ENCODE measurements at places on chromosomes 1 and 21.

- DNase-seq = no peak
These were observed 71.3 kb upstream of the CNTN2 start for GRCh38 chr1:204971517-204972336.

DNA sequence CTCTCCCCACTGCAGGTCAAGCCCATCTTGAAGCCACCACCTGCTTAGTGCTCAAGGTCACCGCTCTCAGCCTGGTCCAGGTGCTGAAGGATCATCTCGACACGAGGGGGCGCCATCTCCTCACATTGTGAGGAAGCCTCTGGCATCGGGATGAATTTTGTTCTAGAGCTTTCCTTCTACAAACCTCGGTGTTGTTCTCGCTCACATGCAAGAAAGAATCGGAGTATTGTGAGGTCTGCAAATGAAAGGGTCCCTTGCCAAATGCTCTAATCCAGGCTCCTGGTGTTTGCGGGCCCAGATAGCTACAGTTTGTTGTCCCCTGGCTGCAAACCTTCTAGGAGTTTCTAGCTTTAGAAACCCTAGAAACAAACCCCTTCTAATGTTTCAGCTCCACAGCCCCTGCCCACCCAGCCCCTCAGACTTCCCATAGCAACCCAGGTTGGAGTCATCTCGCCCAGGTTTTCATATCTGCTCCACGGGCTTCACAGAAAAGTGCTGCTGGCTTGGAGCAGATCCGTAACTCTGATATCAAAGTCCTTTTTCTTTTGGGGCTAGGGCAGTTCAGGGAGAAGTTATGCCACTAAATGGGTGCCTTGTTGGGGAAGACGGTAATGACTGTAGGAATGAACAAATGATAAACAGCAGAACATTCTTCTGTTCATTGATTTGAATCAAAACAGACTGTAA is 8.6 kb upstream of the ATP5PO start:
- DNase-seq = peak; percentile 13

GRCh38 chr21:44919913-44920693 is 596 bp downstream of the ITGB2 start:
- no peak for DNase-seq

DNA sequence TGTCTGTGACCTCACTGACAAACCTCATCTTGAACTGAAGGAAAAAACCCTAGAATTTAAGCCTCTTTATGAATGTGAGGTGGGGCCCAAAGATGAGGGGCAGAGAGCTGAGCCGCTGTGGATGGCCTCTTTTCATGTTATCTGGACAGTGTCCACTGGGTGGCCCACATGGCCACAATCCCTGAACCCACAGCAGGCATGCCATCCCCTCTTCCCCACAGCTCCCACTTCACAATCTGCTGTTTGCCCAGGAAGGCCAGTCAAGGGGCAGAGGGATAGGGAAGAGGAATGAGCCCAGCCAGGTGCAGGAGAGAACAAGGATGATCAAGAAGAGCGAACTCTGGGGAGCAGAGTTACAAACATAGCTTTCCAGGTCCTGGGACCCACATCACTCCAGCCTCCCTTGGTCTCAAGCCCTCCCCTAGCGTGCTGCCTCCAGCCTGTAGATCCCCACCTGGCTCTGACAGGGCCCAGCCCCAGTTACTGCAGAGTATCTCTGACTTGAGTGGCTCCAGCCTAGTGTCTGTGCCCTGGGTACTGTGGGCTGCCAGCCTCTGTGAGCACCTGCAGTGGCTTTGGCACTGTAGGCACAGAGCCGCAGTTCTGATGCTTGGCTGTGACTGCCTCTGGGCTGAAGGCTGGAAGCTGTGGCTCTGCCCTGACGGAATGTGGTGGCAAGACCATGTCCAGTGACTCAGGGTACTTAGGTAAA is 1.9 kb upstream of the SLFNL1 start:
- no peak for DNase-seq

- no peak for DNase-seq
These were observed 219.6 kb downstream of the PDE4B start for GRCh38 chr1:66012106-66012784.

DNA sequence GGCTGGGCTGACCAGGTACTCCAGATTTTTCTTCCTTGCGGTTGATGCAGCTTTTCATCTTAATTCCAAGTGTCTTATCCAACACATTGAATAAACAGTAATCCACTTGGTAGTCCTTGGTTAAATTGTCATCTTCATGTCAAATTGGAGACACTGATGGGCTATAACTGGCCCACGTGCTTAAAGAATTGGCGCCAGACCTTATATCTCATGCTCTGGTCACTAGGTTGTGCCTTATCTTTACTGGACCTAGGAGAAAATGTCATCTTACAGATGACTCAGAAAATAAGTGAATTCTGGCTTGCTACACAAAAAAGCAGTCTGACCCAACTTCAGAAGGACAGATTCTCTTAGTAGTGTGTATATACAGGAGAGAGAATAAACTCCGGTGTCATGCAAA is 16.2 kb downstream of the LRRC42 start:
- no peak for DNase-seq

- no peak for DNase-seq
These were observed 81.1 kb downstream of the NTPCR start for GRCh38 chr1:233031521-233031920.

GRCh38 chr1:227883073-227883520 is 64.6 kb downstream of the WNT9A start:
- DNase-seq = no peak

- no peak for DNase-seq
These were observed 177.3 kb upstream of the HMGB4 start for GRCh38 chr1:33686551-33686950.

DNA sequence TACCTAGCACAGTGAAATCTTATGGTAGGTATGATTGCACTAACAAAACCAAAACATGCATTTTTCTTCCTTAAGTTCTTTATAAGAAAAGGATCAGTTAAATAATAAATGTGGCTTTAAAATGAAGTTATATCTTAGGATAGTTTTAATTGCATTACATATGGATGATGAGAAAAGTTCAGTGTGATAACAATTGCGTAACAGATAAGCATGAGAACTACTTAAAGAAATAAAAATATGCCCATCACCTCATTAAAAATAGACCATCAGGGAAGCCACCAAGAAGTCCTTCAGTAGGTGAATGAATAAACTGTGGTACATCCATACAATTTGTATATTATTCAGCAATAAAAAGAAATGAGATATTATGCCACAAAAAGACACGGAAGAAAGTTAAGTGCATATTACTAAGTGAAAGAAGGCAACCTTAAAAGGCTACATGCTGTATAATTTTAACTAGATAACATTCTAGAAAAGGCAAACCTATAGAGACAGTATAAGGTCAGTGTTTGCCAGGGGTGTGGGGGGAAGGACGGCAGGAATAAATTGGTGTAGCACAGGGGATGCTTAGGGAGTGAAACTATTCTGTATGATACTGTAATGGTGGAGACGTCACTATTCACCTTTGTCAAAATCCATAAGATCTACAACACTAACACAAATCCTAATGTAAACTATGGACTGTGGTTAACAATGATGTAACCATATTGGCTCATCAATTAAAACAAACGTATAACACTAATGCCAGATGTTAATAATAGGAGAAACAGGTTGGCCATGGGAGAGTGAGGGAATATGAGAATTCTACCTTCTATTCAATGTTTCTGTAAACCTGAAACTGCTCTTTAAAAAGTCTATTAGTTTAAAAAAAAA is 42.9 kb downstream of the MPZL1 start:
- DNase-seq = no peak

GRCh38 chr1:7121622-7121988 is 336.4 kb downstream of the CAMTA1 start:
- no peak for DNase-seq

DNA sequence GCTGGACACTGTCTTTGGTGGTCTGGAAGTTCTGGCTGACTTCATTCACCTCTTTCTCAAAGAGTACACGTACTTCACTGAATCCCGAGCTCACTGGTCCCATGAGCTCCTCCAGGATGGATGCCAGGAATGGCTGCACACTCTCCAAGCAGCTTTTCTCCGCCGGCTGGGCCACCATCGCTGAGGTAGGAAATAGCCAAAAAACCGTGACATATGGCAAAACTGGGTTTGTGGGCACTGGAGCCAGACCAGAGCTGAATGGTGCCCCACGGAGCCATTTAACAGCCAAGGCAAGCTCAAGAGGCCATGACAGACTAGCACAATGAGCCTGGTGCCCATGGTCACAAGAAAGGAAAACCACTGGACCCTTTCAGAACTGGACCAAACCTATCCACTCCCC is 64.0 kb upstream of the EDEM3 start:
- no peak for DNase-seq

DNA sequence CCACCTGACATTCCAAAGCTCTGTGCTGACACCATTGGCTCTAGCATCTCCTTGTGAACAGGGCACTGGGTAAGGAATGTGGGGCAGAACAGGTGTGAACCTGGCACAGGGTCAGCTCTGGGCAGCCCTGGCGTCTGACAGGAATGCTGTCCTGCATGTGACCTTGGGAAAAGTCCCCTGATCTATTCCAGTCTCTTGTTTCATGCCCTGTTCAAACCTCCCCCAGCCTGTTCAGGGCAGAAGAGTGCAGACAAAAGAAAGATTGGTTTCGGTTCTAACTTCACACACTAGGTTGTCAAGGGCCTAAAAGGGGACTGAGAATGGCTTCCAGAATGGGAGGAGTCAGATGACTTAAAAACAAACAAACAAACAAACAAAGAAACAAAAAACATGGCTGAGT is 27.6 kb upstream of the SDHB start:
- no peak for DNase-seq

GRCh38 chr1:204272505-204272904 is 58.7 kb upstream of the GOLT1A start:
- no peak for DNase-seq

GRCh38 chr1:36067871-36068270 is 16.0 kb upstream of the TEKT2 start:
- DNase-seq = no peak
